ENCODE measurements at places on chromosomes 7 and 10.

GRCh38 chr7:16357921-16358320 lies 63.4 kb downstream of the CRPPA start:
- DNase-seq = no peak

DNA sequence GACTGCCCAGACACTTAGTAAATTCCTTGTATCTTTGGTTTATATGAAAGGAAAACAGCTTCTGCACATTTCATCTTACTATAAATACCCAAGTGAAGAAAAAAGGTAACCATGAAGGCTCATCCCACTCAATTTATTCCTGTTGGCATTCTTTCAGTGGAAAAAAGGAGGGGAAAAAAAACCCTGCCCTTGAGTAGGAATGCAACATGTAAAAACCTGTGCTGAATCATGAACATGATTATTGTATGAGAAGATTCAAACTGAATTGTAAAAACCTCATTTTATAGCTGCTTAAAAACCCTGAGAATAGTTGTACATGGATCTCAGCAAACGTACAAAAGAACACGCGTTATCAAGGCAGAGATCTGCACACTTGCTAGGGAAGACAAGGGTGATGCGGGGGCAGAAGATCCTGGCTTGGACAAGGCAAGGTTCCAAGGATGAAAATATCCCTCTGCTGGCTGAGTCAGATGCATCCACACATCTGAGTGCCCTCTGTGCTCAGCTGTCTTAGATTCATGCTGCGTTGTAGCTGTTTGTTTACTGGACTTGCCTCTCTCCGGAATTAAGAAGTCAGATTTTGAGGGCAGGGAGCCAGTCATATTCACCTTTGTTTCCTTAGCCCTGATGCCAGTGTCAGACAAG lies 658.2 kb downstream of the PARD3 start:
- no peak for DNase-seq

GRCh38 chr7:77674878-77675277 lies 21.4 kb upstream of the RSBN1L start:
- no peak for DNase-seq

DNA sequence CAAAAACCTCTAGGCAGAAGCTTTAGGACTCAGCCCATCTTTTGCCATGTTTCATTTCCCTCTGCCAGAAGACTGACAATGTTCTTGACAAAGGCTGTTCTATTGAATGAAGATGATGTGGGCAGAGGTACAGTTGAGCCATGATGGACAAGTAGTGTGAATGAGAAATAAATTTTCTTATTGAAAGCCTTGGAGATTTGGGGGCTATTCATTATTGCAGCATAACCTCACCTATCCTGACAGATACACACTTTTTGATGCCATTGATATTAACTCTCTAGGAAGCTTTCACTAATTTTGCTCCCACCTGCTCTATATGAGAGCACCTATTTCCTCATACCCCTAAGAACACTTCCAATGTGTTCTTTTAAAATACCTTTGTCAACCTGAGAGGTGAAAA lies 36.9 kb upstream of the HPS1 start:
- DNase-seq = no peak

DNA sequence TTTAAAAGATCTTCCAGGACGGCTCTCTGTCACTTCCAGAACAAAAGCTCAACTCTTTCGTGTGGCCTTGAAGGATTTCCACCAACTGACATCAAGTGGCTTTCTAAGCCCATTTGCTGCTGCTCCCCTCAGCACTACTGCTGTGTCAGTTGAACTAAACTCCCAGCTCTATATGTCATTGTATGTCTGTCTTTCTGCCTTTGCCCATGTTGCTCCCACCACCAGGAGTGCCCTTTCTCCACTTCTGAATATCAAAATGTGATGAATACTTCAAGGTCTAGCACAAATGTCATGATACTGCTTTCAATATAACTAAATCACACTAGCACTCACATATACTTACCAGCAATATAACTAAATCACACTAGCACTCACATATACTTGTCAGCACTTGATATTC lies 138.3 kb downstream of the ATXN7L1 start:
- DNase-seq = no peak

GRCh38 chr7:158395780-158396278 lies 191.8 kb downstream of the PTPRN2 start:
- DNase-seq = no peak

- no peak for DNase-seq
Measured at GRCh38 chr7:15033039-15033438, 130.5 kb upstream of the DGKB start.

DNA sequence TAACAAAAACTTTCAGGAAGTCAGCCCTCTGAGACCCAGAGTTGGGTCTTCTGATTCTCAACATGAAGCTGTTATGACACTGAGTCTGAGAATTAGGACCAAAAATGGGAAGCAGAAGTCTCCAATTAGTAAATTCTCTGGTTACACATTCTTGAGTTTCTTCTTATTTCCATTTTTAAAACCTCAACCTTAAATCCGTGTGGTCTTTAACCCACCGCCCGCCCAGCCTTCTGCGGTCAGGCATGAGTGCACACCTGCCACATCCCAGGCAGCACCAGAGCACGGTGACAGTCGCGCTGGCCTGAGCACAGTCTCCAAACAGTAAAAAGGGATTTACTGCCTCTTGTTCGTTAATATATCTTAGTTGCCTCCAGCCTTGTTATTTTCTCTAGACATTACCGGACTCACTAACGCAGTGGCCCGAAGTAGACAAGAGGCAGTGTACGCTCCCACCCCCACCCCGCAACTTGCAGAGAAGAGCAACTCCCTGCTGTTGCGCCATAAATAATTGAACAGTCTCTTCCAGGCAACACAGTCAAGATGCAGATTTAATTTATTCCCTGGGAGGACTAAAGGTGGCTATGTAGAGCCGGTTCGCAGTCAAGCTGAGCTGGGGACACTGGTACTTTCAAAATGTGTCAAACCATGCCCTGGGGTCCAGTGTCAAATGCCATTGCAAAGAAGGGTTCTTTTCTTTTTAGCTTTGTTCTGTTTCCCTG lies 147.0 kb upstream of the CELF2 start:
- no peak for DNase-seq

All from 8988T (cell line).